NCI-H460 (cell line): ENCODE measurements at places on chromosomes 1 and 21.

GRCh38 chr1:184803180-184803492, 48.5 kb upstream of the EDEM3 start:
- no peak for DNase-seq

- no peak for DNase-seq
These were observed 4.1 kb downstream of the PYCR2 start for GRCh38 chr1:225919906-225920305.

GRCh38 chr1:16155537-16156410, at the start of gene EPHA2:
EPHA2 (minus strand) TSS chr1:16156069; CDS start chr1:16155932, 137 bp downstream.
- DNase-seq: peak; percentile 86

DNA sequence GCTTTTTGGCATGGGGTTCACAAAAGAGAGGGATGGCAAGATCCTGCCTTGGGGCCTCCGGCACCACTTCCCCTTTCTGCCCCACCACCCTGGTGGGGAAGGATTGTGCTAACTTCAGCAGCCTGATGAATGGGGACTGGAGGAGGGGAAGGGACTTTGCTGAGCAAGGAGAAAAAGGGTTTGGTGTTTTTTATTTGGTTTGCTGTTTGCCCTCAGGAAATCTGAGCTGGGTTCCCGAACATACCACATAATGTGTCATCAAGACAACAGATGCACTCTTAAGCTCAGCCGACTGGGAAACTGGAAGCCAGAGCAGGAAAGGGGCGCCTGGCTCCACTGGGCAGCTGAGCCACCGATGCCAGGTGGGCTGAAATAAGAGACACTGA, 19.8 kb downstream of the OLFML2B start:
- DNase-seq: no peak

DNA sequence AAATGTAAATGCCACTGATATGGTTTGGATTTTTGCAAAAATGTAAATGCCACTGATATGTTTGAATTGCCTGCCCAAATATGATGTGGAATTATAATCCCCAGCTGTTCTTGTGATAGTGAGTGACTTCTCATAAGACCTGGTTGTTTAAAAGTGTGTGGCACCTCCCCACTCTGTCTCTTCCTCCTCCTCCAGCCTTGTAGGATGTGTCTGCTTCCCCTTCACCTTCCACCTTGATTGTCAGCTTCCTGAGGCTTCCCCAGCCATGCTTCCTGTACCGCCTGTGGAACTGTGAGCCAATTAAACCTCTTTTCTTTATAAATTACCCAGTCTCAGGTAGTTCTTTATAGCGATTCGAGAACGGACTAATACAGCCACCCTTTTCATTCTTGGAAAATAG, 1.3 kb upstream of the CCT8 start:
- DNase-seq: no peak
